Caco-2 (cell line): ENCODE measurements at places on chromosomes 16 and 17. TPM values are rescaled to one million over a fixed set of nuclear protein-coding genes. Genes with fewer than 3 reads are reported as not detected.
A peak's percentile ranks its signal among the peaks of the same experiment; 100 is the strongest.

TMEM204 gene
- total RNA-seq: not detected in 2 replicates

DNA sequence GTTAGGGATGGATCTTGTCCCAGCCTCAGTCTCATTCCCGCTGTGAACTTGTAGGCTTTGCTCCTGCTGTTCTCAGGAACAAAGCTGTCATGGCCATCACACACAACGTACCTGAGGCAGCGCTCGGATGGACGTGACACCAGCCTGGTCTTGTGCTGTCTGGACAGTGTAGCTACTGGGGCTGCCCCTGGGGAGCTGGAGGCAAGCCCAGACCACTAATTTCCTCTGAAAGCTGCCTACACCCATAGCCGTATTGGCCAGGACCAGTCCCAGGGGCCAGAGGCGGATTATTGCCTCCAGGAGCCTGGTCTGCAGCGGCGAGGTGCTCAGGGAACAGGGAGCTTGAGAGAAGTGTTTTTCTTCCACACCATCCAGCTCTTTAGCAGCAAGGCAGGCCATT lies 11.7 kb downstream of the ZNHIT3 start:
- no peak for DNase-seq
- no peak overlapping the region for H3K4me3 ChIP-seq
- H3K27me3 ChIP-seq: no peaks in the 10 kb centered on the region
- no peaks in the 10 kb centered on the region for H3K4me1 ChIP-seq
- peaks cover 7% of the 10 kb centered on the region for H3K36me3 ChIP-seq
- H3K27ac ChIP-seq: no peak overlapping the region

DNA sequence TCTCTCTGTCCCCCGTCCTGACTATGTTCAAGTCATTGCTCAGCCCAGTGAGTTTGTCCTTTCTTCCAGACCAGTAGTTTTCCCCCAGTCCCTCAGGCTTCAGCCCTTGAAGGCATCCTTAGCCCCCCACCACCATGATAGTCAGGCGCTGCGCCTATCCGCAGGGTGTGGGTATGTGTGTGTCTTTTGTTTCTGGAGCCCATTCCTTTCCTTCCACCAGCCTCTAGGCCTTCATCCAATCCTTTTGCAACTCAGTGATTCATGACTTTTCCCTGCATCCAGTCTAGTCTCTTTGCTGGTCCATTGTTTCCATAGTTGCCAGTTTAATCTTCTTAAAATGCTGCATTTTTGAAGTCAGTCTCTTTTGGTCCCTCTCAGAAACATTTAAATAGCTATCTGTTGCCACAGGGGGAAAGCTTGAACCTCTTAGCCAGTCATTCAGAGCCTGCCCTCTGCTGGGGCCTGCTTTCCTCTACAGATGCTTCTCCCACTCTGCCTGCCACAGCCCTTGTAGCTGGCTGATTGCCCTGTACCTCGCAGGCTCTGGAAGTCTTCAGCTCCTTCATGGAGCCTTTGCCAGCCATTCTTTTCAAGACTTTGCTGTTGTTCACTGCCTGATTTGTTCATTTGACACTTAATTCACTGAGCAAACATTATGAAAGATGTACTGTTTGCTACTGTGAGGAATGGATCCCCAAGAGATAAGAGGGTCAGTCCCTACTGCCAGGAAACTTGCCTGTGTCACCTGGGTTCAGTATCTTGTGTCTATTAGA lies 55.9 kb upstream of the ADCY7 start:
- peak; percentile 80 for DNase-seq
- peaks cover 29% of the 10 kb centered on the region for H3K4me1 ChIP-seq
- H3K27me3 ChIP-seq: no peaks in the 10 kb centered on the region
- H3K36me3 ChIP-seq: peaks cover 3% of the 10 kb centered on the region
- peak overlapping the region; percentile 69 for H3K27ac ChIP-seq

- H3K27ac ChIP-seq: no peak overlapping the region
- no peaks in the 10 kb centered on the region for H3K27me3 ChIP-seq
- H3K36me3 ChIP-seq: peaks cover 3% of the 10 kb centered on the region
- no peaks in the 10 kb centered on the region for H3K4me1 ChIP-seq
- no peak overlapping the region for H3K4me3 ChIP-seq
These were observed 11.8 kb downstream of the GNPTG start for GRCh38 chr16:1363501-1364041.

- H3K27ac ChIP-seq: peak overlapping the region; percentile 24
- H3K36me3 ChIP-seq: peaks cover 2% of the 10 kb centered on the region; the same call in 1 of the 2 replicates
- H3K27me3 ChIP-seq: no peaks in the 10 kb centered on the region
- no peak overlapping the region for H3K4me3 ChIP-seq
- peaks cover 14% of the 10 kb centered on the region for H3K4me1 ChIP-seq
These were observed 16.2 kb downstream of the ETV4 start for GRCh38 chr17:43529947-43530287.

- no peak overlapping the region for H3K4me3 ChIP-seq
- H3K36me3 ChIP-seq: no peaks in the 10 kb centered on the region
- H3K4me1 ChIP-seq: no peaks in the 10 kb centered on the region
- no peak for DNase-seq
- no peaks in the 10 kb centered on the region for H3K27me3 ChIP-seq
These were observed 310.6 kb upstream of the IRX3 start for GRCh38 chr16:54597222-54597621.

DNA sequence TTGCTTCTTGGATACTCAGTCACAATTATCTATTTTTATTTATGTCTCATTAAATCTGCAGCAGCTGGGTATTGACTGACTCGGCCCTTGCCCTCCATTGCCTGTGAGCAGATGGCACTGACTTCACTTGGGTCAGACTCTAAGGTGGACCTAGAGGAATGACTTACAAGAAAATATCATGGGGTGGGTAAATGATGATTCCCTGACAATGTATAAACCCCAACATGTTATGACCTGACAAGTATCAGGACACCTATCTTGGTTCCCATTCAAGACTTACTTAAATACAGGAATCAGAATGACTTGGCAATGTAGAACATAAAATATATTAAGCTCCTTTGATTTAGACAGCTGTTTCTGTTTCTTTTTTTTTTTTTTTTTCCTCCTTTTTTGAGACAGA lies 953.5 kb downstream of the CDH11 start:
- no peaks in the 10 kb centered on the region for H3K36me3 ChIP-seq
- H3K27me3 ChIP-seq: no peaks in the 10 kb centered on the region
- no peak overlapping the region for H3K27ac ChIP-seq

DNA sequence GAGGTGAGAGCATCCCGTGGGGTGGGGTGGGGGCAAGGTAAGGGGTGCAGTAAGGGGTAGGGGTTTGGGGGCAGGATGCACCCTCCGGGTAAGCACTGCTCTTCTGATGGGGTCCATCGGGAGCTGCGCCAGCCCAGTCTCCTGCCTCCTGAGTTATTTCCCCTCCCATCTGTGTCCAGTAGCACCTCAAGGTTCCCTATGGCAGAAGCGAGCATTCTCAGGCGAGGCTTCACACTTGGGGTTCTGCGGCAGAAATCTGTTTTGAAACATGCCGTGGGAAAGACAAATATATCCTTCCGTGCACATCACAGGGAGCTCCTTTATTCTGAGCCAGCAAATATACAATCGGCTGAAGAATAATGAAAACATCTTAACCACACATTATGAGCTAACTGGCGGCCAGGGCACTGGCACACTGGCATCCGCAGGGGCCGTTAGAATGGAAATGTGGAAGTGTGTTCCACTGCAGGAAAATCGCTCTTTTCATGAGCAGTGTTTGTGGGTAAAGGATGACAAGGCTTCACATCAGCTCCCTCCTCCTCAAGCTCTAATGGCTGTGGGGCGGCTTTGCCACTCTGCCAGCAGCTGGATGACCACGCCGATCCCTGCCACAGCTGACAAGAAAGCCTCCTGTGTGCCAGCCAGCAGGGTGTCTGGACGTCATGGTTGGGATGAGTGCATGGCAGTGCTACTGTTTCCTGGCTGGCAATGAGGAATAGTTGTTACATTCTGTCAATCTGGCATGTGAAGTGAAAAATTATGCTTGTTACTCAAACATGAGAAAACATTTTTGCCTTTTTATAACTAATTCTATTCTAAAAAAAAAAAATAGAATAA lies 20.0 kb downstream of the MTHFSD start:
- H3K4me3 ChIP-seq: no peak overlapping the region
- no peaks in the 10 kb centered on the region for H3K4me1 ChIP-seq
- H3K27ac ChIP-seq: no peak overlapping the region
